ENCODE measurements at places on chromosomes 13 and 19. TPM values are rescaled to one million over a fixed set of nuclear protein-coding genes. Genes with fewer than 3 reads are reported as not detected.

- no peaks in the 10 kb centered on the region for H3K4me1 ChIP-seq
- H3K27me3 ChIP-seq = no peaks in the 10 kb centered on the region
- H3K27ac ChIP-seq = no peak overlapping the region
- H3K36me3 ChIP-seq = no peaks in the 10 kb centered on the region
Observed at GRCh38 chr19:33669376-33669775, 47.6 kb downstream of the CHST8 start.

- no peaks in the 10 kb centered on the region for H3K36me3 ChIP-seq
- peak overlapping the region; percentile 24 for H3K27ac ChIP-seq
- H3K27me3 ChIP-seq = no peaks in the 10 kb centered on the region
- peaks cover 27% of the 10 kb centered on the region for H3K4me1 ChIP-seq
Observed at GRCh38 chr19:37932985-37933936, 26.3 kb downstream of the SIPA1L3 start.

DNA sequence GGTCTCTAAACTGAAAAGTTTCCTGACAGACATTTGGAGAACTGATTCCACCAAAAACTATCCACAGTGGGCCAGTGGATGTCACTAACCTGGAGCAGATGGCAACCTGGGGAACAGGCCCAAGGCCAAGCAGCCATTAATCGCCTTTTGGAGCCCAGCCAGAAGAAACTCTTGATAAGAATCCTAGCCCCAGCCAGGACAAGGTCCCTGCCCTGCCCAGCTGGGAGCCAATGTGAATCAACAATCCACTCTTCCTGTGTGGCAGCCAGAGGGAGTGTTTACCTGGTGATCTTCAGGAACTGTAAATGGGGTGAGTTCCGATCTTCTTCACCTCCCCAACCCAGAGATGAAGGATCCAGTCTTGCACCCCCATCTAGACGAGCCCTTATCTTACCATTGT lies 14.5 kb upstream of the IGSF23 start:
- DNase-seq = no peak
- H3K27me3 ChIP-seq = no peaks in the 10 kb centered on the region
- no peaks in the 10 kb centered on the region for H3K36me3 ChIP-seq
- no peak overlapping the region for H3K4me3 ChIP-seq

DNA sequence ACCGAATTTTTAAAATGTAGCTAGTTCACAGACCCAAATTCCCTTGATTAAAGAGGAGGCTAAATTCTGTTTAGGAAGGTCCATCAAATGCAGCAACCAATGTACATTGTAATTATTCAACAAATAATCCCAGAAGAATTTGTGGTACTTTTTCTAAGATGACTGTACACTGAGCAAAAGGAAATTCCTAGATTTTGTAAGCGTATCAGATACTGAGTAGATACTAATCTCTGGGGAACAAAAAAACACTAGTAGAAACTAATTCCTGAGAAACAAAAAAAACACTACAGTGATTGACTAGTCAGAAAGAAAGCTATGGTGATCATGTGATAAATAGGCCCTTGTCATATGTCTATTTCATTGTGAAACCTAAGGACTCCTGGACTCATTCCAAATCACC lies 246.1 kb downstream of the PCDH17 start:
- H3K27me3 ChIP-seq = no peaks in the 10 kb centered on the region
- H3K4me3 ChIP-seq = no peak overlapping the region
- no peaks in the 10 kb centered on the region for H3K4me1 ChIP-seq
- no peaks in the 10 kb centered on the region for H3K36me3 ChIP-seq
- no peak overlapping the region for H3K27ac ChIP-seq

GRCh38 chr13:85278851-85279250 lies 520.4 kb downstream of the SLITRK6 start:
- no peak overlapping the region for H3K27ac ChIP-seq
- no peaks in the 10 kb centered on the region for H3K36me3 ChIP-seq
- H3K27me3 ChIP-seq = no peaks in the 10 kb centered on the region
- DNase-seq = no peak

DNA sequence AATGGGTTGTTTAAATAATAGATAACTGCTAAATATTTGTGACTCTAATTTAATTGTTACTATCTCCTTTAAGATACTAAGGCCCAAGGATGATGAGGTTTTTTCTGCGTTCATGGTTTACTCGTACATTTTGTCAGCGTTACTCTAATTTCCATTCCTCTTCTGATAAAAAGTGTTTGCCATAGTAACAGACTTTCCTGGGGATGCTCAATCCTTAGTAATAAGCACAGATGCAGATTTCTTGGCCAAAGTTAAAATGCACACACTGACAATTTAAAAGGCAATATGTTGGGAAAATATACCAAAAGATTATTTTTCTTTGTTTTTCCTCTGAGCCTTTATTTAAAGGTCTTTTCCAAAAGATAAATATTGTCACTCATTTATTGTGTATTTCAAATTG lies 149.6 kb downstream of the IRS2 start:
- H3K4me3 ChIP-seq = no peak overlapping the region
- no peak overlapping the region for H3K27ac ChIP-seq

DNA sequence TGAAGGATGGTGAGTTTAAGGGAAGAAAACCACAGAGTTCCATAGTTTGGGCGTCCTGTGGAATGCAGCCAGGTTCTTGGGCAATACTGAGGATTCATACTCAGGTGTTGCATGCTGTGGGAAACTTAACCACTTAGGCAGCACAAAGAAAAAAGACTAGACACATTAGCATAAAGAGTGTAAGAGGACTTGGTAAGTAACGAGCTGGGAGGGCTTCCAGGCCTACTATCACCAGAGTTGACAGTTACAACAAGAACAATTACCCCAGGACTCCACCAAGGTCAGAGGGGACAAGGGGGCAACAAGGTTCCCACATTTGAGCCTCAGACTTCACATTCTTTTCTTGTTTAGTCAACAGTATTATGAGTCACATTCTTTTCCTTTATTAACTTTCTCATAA lies 33.2 kb downstream of the KCTD12 start:
- no peak overlapping the region for H3K4me3 ChIP-seq
- no peak for DNase-seq
- H3K27ac ChIP-seq = peak overlapping the region; percentile 41
- no peaks in the 10 kb centered on the region for H3K36me3 ChIP-seq
- H3K4me1 ChIP-seq = peaks cover 16% of the 10 kb centered on the region
- no peaks in the 10 kb centered on the region for H3K27me3 ChIP-seq

- DNase-seq = no peak
- H3K27ac ChIP-seq = no peak overlapping the region
- no peak overlapping the region for H3K4me3 ChIP-seq
- H3K27me3 ChIP-seq = no peaks in the 10 kb centered on the region
- no peaks in the 10 kb centered on the region for H3K36me3 ChIP-seq
Observed at GRCh38 chr19:17762505-17763229, 11.4 kb downstream of the FCHO1 start.

- H3K36me3 ChIP-seq = peaks cover 23% of the 10 kb centered on the region
- no peak overlapping the region for H3K4me3 ChIP-seq
- H3K27me3 ChIP-seq = no peaks in the 10 kb centered on the region
- DNase-seq = no peak
- peaks cover 35% of the 10 kb centered on the region for H3K4me1 ChIP-seq
Observed at GRCh38 chr19:12727745-12728433, 4.2 kb upstream of the TNPO2 start.

DNA sequence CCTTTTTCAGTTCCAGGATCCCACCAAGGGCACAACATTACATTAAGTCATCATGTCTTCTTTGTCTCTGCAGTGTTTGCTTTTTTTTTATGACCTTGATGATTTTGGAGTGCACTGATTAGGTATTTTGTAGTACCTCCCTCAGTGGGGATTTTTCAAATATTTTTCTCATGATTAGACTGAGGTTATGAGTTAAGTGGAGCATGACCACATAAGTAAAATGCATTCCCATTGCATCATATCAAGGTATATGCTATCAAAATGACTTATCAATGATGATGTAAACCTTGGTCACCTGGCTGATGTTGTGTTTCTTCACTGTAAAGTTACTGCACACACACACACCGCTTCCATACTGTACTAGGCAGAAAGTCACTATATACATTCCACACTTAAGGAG lies 96.7 kb upstream of the TRPC4 start:
- no peaks in the 10 kb centered on the region for H3K4me1 ChIP-seq
- H3K4me3 ChIP-seq = no peak overlapping the region
- no peak for DNase-seq
- no peak overlapping the region for H3K27ac ChIP-seq
- no peaks in the 10 kb centered on the region for H3K27me3 ChIP-seq
- no peaks in the 10 kb centered on the region for H3K36me3 ChIP-seq

DNA sequence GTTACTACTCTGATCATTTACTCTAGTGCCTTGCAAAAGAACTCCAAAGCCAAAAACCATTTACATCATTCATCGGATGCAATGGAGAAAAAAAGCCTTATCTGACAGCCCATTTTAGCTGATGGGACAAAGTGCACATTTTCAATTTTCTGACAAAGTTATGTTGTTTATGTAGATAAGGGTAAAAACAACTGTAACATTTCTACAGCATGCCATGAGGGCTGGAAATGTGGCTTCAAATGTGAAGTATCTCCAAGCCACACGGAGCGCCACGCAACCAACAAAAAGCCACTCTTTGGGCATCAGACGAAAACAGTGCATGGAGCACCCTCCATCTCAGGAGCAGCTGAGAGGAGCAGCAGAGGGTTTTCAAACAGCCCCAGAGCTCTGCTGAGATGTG lies 364.6 kb upstream of the ZNF507 start:
- no peaks in the 10 kb centered on the region for H3K4me1 ChIP-seq
- H3K36me3 ChIP-seq = no peaks in the 10 kb centered on the region
- H3K4me3 ChIP-seq = no peak overlapping the region
- no peak overlapping the region for H3K27ac ChIP-seq
- no peaks in the 10 kb centered on the region for H3K27me3 ChIP-seq

DNA sequence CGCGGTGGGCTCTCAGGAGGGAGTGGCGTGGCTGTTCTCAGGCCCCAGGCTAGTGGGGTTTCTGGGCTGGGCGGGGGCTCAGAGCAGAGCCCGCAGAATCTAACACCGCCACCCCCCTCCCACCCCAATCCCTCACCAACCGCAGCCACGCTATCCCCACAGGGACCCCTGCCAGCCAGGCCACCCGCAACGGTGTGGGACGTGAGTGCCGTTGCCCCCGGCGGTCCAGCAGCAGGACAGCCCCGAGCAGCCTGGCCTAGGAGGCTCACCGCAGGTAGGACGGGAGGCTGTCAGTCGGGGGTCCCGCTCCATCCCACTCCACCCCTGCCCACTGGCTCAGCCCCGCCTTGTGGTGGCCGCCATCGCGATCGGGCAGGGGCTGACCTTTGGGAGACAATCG lies at the start of gene NTN5:
NTN5 (minus strand) TSS at position 24 of the 400 bp plus-strand sequence. CDS start 2,031 bp downstream, outside the sequence.
- H3K4me1 ChIP-seq = peaks cover 3% of the 10 kb centered on the region
- no peaks in the 10 kb centered on the region for H3K27me3 ChIP-seq
- H3K4me3 ChIP-seq = no peak within 1 kb of the TSS
- no peak for DNase-seq
- H3K36me3 ChIP-seq = no peaks in the 10 kb centered on the region

GRCh38 chr13:41203810-41204209 lies 9.4 kb upstream of the KBTBD7 start:
- peaks cover 18% of the 10 kb centered on the region for H3K4me1 ChIP-seq
- no peak overlapping the region for H3K4me3 ChIP-seq
- H3K27ac ChIP-seq = peak overlapping the region; percentile 41
- no peaks in the 10 kb centered on the region for H3K27me3 ChIP-seq
- no peaks in the 10 kb centered on the region for H3K36me3 ChIP-seq

- H3K27me3 ChIP-seq = no peaks in the 10 kb centered on the region
- H3K4me3 ChIP-seq = no peak overlapping the region
- no peak overlapping the region for H3K27ac ChIP-seq
- H3K36me3 ChIP-seq = no peaks in the 10 kb centered on the region
Observed at GRCh38 chr13:55516610-55517009, 1624.1 kb upstream of the PRR20A start.

DNA sequence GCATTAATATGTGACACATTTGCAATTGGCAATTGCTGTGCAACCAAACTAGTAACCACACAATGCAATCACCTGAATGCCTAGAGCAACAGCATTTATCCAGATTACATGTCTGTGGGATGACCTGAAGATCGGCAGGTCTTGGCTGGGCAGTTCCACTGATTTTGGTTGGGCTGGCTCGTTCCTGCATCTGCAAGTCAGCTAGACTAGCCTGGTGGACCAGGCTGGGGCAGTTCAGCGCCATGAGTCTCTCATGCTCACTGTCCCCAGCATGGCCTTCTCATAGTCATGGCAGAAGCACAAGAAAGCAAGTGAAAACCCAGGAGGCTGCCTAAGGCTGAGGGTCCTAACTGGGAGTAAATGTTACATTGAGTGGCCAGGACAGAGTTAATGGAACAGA lies 229.1 kb upstream of the TSHZ3 start:
- no peaks in the 10 kb centered on the region for H3K36me3 ChIP-seq
- no peak overlapping the region for H3K27ac ChIP-seq
- no peak overlapping the region for H3K4me3 ChIP-seq
- H3K4me1 ChIP-seq = no peaks in the 10 kb centered on the region
- H3K27me3 ChIP-seq = no peaks in the 10 kb centered on the region

- peaks cover 47% of the 10 kb centered on the region for H3K4me1 ChIP-seq
- peak overlapping the region; percentile 46 for H3K4me3 ChIP-seq
- no peak for DNase-seq
- no peaks in the 10 kb centered on the region for H3K27me3 ChIP-seq
Observed at GRCh38 chr19:41327576-41328156, 17.7 kb downstream of the CCDC97 start.

- no peak overlapping the region for H3K27ac ChIP-seq
- H3K4me1 ChIP-seq = no peaks in the 10 kb centered on the region
- H3K4me3 ChIP-seq = no peak overlapping the region
- DNase-seq = no peak
- H3K36me3 ChIP-seq = no peaks in the 10 kb centered on the region
Observed at GRCh38 chr13:73133531-73133930, 74.7 kb downstream of the KLF5 start.

GRCh38 chr13:113153810-113154748 lies 4.4 kb upstream of the PROZ start:
- H3K4me1 ChIP-seq = peaks cover 7% of the 10 kb centered on the region
- peak; percentile 38 for DNase-seq
- peak overlapping the region; percentile 72 for H3K4me3 ChIP-seq
- H3K36me3 ChIP-seq = no peaks in the 10 kb centered on the region

DNA sequence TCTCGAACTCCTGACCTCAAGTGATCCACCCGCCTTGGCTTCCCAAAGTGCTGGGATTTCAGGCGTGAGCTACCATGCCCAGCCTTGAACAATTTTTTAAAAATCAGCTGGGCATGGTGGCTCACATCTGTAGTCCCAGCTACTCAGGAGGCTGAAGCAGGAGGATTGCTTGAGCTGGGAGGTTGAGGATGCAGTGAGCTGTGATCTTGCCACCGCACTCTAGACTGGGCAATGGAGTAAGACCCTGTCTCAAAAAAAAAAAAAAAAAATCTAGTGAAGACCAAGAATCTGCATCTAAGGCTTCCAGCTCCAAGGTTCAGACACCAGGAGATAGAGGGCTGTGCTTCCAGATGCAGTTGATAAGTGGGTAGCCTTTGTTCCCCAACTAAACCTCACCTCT lies 17.1 kb downstream of the DNASE2 start:
- H3K36me3 ChIP-seq = no peaks in the 10 kb centered on the region
- no peak overlapping the region for H3K4me3 ChIP-seq
- peaks cover 7% of the 10 kb centered on the region for H3K4me1 ChIP-seq
- H3K27ac ChIP-seq = no peak overlapping the region
- no peak for DNase-seq

GRCh38 chr19:1468274-1468820 lies 10.7 kb downstream of the C19orf25 start:
- H3K36me3 ChIP-seq = no peaks in the 10 kb centered on the region
- H3K4me3 ChIP-seq = peak overlapping the region; percentile 45
- peaks cover 35% of the 10 kb centered on the region for H3K27me3 ChIP-seq
- peaks cover 57% of the 10 kb centered on the region for H3K4me1 ChIP-seq
- no peak overlapping the region for H3K27ac ChIP-seq
- no peak for DNase-seq

GRCh38 chr13:62846302-62846701 lies 1430.7 kb upstream of the PCDH20 start:
- no peak for DNase-seq
- H3K4me3 ChIP-seq = no peak overlapping the region
- H3K27ac ChIP-seq = no peak overlapping the region
- no peaks in the 10 kb centered on the region for H3K36me3 ChIP-seq
- no peaks in the 10 kb centered on the region for H3K4me1 ChIP-seq
- H3K27me3 ChIP-seq = no peaks in the 10 kb centered on the region

Gene IZUMO2
- not detected for total RNA-seq

Gene SULT2A1
- not detected for total RNA-seq

Gene PSG1
- not detected for total RNA-seq

All from thoracic aorta (tissue), 2 donors.